ENCODE measurements at places on chromosomes 12 and 14. TPM values are rescaled to one million over a fixed set of nuclear protein-coding genes. Genes with fewer than 3 reads are reported as not detected.

DNA sequence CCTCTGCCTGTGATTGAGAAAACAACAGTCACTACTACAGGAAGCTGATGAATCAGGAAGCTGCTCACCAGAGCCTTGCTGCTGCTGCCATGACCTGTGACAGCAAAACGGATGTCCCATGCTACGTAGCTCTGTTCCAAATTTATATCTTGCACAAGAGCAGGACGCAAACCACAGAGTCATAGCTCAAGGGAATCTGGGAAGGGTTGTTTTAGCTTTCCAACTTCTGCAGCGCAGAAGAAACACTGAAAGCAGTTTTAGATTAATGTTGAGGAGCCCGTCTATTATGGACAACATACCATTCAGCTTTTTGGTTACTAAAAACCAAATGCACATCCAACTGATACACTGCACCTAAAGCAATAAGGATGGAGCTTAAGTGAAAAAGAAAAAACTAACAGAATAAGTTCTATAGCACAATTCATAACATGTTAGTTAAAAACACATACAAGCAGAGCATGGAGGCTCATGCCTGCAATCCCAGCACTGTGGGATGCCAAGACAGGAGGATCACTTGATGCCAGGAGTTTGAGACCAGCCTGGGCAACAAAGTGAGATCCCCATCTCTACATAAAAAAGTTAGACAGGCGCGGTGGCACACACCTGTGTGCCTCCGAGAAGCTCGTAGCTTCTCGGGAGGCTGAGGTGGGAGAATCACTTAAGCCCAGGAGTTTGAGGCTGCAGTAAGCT, 1.7 kb upstream of the ANKRD33 start:
- H3K36me3 ChIP-seq: no peaks in the 10 kb centered on the region
- peak overlapping the region; percentile 70 for H3K27ac ChIP-seq
- no peak for DNase-seq
- no peak overlapping the region for H3K4me3 ChIP-seq
- H3K27me3 ChIP-seq: peaks cover 4% of the 10 kb centered on the region

USP15 gene
- total RNA-seq: 78.5 TPM

CLEC9A gene
- not detected for total RNA-seq

GRCh38 chr14:75562489-75562888, 15.9 kb upstream of the FLVCR2 start:
- H3K27ac ChIP-seq: no peak overlapping the region
- DNase-seq: no peak
- H3K27me3 ChIP-seq: no peaks in the 10 kb centered on the region
- H3K4me1 ChIP-seq: peaks cover 11% of the 10 kb centered on the region
- H3K36me3 ChIP-seq: no peaks in the 10 kb centered on the region
- H3K4me3 ChIP-seq: no peak overlapping the region

- no peaks in the 10 kb centered on the region for H3K27me3 ChIP-seq
- no peak overlapping the region for H3K4me3 ChIP-seq
- H3K4me1 ChIP-seq: peaks cover 23% of the 10 kb centered on the region
- H3K27ac ChIP-seq: peak overlapping the region; percentile 91
- DNase-seq: no peak
Measured at GRCh38 chr12:131948166-131948712, 1.5 kb upstream of the EP400 start.

- peak overlapping the region; percentile 7 for H3K4me3 ChIP-seq
- DNase-seq: no peak
- peaks cover 16% of the 10 kb centered on the region for H3K4me1 ChIP-seq
- no peaks in the 10 kb centered on the region for H3K36me3 ChIP-seq
- H3K27me3 ChIP-seq: no peaks in the 10 kb centered on the region
Measured at GRCh38 chr12:117583677-117584225, 222.3 kb upstream of the NOS1 start.

PIK3C2G gene
- 1.2 TPM for total RNA-seq

GRCh38 chr14:87799400-87799799, 193.6 kb downstream of the GALC start:
- no peaks in the 10 kb centered on the region for H3K36me3 ChIP-seq
- H3K4me1 ChIP-seq: no peaks in the 10 kb centered on the region
- no peak overlapping the region for H3K27ac ChIP-seq
- DNase-seq: no peak
- no peaks in the 10 kb centered on the region for H3K27me3 ChIP-seq

- H3K4me3 ChIP-seq: no peak overlapping the region
- no peaks in the 10 kb centered on the region for H3K27me3 ChIP-seq
- no peak for DNase-seq
- H3K36me3 ChIP-seq: no peaks in the 10 kb centered on the region
- H3K4me1 ChIP-seq: peaks cover 34% of the 10 kb centered on the region
- H3K27ac ChIP-seq: peak overlapping the region; percentile 34
Measured at GRCh38 chr12:67720351-67720856, 71.9 kb downstream of the DYRK2 start.

AQP6 gene
- total RNA-seq: 0.11 TPM

DNA sequence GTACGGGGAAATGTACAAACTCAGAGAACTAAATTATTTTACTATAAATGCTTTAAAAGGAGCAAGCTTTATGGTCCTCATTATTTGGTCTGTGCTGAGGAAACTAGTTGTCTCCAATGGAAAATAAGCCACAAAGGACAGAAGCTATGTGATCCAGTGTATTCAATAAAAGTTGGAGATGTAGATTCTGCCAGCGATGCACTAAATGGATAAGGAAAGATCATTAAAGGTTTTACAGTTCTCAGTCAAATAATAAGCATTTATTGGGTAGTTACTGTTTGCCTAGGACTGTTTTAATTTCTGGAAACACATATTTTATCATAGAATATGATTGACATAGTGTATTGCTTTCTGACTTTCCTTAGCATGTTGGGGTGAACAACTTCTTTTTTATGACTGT, 458.9 kb upstream of the STXBP6 start:
- no peak for DNase-seq
- H3K27ac ChIP-seq: no peak overlapping the region
- H3K27me3 ChIP-seq: no peaks in the 10 kb centered on the region
- H3K4me3 ChIP-seq: no peak overlapping the region

DNA sequence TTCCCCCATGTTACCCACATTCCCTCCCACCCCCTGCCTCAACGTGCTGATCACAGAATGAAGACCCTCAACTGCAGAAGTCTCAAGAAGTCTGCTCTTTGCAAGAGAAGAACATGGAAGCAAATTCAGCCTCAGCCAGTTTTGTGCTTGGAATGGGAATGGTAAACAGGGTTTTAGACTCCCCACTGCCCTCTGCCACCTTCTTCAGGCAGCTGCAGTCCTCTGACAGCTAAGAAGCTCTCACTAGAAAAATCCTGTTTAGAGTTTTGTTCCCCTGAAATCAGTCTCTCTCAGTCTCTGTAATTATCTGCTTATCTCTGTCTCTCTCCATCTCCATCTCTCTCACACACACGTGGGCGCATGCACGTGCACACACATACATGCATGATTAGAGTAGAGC, 85.4 kb downstream of the CRACR2A start:
- H3K4me1 ChIP-seq: no peaks in the 10 kb centered on the region
- H3K36me3 ChIP-seq: no peaks in the 10 kb centered on the region
- no peak overlapping the region for H3K4me3 ChIP-seq
- H3K27me3 ChIP-seq: no peaks in the 10 kb centered on the region
